ENCODE measurements at places on chromosomes 12 and 14.

- DNase-seq: no peak
Observed at GRCh38 chr12:39095636-39096330, 190.4 kb upstream of the CPNE8 start.

GRCh38 chr12:12902036-12902435, 10.7 kb downstream of the GPRC5A start:
- DNase-seq: no peak

DNA sequence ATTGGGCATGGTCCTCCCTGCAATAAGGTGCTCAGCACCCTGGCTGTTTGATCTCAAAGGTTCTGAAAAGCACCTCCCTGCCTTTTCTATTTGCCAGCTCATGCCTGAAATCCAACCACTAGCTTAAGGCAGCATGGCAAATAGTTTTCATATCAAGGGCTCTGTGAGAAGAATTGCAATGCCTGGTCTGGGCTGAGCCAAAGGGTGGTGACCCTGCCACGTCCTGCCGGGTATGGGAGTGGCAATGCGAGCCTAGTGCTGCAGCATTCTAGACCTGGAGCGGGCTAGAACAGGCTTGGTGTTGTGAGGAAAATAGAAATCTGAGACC, 2.3 kb upstream of the SCNN1A start:
- DNase-seq: no peak

- no peak for DNase-seq
Observed at GRCh38 chr14:34749408-34749807, 35.0 kb upstream of the CFL2 start.

GRCh38 chr12:30622509-30622908, 73.2 kb downstream of the IPO8 start:
- DNase-seq: no peak

DNA sequence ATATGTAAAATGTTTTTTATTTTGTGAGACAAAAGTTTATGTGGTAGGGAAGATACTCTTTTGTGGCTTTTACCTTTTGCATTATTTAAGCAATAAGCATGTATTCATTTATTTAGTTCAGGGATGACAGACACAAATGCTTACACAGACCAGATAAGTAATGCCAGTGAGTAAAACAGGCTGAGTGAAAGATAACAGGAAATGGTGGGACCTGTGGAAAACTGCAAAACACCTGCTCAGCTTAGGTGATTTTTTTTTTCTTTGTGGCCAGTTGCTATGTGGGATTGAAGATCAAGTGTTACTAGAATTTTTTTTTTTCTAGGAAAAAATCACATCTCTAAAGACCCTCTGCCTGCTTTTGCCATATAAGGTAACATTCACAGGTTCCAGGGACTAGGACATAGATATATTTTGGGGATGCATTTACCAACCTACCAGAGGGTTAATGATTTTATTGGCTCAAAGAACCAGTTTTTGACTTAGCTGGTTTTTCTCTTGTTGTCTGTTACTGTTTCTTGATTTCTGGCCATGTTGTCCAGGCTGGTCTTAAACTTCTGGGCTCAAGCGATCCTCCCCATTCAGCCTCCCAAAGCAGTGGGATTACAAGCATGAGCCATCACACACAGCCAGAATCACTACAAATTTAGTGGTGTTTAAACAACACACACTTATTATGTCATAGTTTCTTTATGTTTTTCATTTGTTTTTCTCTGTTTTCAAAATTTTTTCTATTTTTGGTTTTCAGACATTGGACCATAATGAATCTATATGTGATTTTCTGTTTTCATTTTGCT, 9.8 kb downstream of the PSMA6 start:
- DNase-seq: no peak

DNA sequence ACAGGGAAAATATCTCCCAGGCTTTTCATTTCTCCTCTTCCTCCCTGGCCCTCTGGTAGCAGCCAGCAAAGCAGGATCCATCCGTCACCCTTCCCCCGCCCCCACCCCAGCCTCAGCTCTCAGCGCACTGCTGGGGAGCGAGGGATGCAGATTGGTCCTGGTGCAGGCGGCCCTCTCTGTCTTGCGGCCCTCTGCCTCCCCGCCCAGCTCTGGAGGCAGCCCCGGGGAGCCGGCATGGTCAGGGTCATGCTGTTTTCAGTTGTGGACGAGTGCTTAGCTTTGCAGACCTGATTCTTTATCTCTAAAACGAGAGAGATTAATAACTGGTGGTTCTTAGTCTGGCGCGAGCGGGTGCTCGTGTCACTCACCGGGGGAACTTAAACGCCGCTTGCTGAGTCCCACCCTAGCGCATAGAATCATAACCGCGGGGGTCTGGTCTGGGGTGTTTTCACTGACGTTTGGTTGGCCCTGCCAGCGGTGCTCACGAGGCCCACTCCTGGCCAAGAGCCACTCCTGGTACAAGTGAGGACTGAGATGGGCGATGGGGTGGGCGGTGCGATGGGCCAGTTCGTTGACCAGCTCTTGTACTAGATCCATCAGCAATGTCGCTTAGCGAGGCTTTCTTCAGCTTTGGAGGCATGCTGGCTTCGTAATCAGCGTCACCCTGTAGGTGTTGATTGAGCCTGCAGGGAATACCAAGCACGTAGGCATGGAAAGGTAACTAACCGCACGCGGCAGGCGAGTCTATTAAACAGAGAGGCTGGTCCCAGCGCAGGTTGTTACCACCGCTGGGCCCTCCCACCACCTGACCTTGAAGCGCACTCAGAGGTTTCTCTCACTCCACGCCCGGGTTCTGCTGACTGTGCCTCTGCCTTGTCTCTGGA, 95.2 kb downstream of the TSPAN9 start:
- DNase-seq: no peak

DNA sequence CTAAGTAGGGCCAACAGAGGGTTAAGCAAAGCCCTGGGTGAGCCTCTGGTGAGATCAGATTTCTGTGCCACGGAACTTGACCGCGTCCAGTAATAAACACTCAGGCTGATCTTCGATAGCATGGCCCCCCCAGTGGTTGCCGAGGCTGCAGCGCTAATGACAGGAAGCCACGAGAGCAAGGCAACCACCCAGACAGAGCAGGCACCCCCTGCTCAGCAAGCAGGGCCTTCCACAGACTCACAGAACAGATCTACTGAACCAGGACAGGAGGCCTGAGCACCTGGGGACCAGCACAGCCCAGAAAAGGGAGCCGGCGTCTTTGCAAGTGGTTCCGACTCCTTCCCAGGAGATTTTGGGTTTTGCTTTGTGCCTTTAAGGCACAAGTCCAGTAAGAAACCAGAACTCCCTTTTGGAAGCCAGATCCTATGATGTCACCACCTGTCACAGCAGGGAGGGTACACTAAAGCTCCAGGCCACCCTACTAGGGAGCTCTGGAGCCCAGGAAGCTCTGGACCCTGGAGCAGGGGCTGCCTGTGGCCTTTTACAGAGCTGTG, 42.3 kb downstream of the BCL11B start:
- no peak for DNase-seq

- DNase-seq: no peak
Observed at GRCh38 chr12:124684496-124684895, 117.1 kb upstream of the NCOR2 start.

- no peak for DNase-seq
Observed at GRCh38 chr14:90905531-90905930, 89.3 kb upstream of the TTC7B start.

DNA sequence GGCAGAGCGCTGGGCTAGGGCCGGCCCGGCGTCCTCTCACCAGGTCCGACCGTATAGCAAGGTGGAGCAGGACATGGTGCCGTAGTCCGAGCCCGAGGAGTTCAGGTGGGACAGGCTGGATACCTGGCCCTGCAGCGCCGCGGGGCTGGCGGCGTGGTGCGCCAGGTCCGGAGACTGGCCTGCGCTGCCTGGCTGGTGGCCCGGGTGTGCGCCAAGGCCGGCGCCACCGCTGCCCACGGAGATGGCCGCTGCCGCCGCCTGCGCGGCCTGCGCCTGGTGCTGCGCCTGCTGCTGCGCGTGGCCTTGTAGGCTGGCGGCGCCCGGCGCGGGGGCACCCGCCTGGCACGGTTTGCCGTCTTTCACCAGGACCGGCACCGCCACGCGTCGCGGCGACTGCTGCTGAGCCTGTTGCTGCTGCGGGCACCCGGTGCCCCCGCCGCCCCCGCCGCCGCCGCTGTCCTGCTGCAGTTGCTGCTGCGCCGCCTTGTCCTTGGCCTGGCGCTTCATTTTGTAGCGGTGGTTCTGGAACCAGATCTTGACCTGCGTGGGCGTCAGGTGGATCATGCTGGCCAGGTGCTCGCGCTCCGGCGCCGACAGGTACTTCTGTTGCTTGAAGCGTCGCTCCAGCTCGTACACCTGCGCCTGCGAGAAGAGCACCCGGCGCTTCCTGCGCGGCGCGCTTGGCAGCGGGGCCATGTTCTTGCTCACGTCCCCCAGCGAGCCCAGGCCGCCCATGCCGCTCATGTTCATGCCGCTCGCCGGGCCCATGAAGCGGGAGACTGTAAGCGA, 2.6 kb downstream of the NKX2-1 start:
- DNase-seq: no peak
